Mammary microvascular endothelial cell (primary cell): ENCODE measurements at places on chromosomes 4 and X. TPM values are rescaled to one million over a fixed set of nuclear protein-coding genes. Genes with fewer than 3 reads are reported as not detected.

PROM1 gene
- total RNA-seq = not detected in 2 replicates

MAGEA1 gene
- not detected in 2 replicates for total RNA-seq

PTCHD1 gene
- total RNA-seq = not detected in 2 replicates

PCYT1B gene
- total RNA-seq = 0.07 TPM in 1 of 2 replicates, not detected in the other

RASGEF1B gene
- not detected in 2 replicates for total RNA-seq

CXCL11 gene
- total RNA-seq = 4.4 and 4.7 TPM in 2 replicates

GAGE10 gene
- total RNA-seq = not detected in 2 replicates

MAML3 gene
- total RNA-seq = 6.6 and 7.0 TPM in 2 replicates

SLC25A4 gene
- 19.3 and 19.8 TPM in 2 replicates for total RNA-seq

STBD1 gene
- total RNA-seq = 1.7 and 3.5 TPM in 2 replicates

SMIM31 gene
- total RNA-seq = not detected in 2 replicates

SMIM10L2A gene
- 0.10 and 0.20 TPM in 2 replicates for total RNA-seq

AFF2 gene
- total RNA-seq = 0.13 TPM in 1 of 2 replicates, not detected in the other

TMPRSS11B gene
- not detected in 2 replicates for total RNA-seq
